ENCODE measurements at places on chromosomes 16 and 17.

DNA sequence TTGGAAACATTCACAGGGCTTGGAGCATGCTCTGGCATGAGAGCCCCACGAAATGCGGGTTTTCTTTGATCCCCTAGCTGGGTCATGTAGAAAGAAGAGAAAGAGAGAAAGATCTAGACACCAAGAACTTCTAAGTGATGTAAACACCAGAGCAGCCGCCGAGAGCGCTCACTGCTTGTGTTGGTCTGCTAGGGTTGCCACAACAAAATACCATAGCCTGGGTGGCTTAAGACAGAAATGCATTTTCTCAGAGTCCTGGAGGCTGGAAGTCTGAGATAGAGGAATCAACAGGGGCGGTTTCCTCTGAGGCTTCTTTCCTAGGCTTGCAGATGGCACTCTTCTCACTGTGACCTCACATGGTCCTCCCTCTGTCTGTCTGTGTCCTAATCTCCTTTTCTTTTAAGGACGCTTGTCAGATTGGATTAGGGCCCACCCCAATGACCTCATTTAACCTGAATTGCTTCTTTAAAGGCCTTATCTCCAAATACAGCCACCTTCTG is 139.5 kb downstream of the CYLD start:
- DNase-seq, result no peak

- no peak for DNase-seq
Measured at GRCh38 chr17:57762452-57763395, 17.6 kb upstream of the CCDC182 start.

- DNase-seq, result no peak
Measured at GRCh38 chr16:56748826-56749225, 18.9 kb downstream of the NUP93 start.

DNA sequence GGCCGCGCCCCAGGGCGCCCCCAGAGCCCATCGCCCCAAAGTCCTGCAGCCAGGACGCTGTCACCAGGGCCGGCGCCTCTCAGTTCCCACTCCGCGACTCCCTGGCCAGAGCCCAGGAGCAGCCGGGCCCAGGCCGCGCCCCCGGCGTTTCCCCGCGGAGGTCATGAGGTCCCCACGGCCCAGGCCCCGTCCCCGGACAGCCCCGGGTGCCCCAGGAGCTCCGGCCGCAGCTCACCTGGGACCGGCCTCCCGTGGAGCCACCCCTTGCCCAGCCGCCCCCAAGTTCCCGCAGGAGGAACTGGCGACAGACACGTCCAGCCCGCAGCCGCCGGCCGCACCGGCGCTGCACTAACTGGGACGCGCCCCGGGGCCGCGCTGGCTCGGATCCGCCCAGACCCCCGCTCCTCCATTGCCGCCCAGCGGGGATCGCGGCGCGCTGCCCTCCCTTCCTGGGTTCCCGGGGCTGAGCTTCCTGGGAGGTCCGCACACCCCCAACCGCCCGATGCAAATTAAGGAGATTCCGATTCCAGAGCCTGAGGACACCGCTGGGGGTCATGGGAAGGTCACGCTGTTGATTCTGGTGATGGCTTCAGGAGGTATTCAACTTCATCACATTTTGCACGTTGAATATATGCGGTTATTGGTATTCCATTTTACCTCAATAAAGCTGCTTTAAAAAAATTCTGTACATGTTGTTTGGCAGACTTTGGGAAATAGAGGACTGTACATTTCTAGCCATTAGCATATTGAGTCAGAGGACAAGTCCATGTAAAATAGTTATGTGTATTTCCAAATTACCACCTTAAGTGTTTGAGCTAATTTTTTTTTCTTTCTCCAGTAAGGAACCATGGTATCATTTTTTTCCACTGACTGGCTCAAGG is 9.9 kb downstream of the AHSP start:
- DNase-seq, result no peak

GRCh38 chr17:67675481-67675880 is 42.3 kb upstream of the NOL11 start:
- no peak for DNase-seq

DNA sequence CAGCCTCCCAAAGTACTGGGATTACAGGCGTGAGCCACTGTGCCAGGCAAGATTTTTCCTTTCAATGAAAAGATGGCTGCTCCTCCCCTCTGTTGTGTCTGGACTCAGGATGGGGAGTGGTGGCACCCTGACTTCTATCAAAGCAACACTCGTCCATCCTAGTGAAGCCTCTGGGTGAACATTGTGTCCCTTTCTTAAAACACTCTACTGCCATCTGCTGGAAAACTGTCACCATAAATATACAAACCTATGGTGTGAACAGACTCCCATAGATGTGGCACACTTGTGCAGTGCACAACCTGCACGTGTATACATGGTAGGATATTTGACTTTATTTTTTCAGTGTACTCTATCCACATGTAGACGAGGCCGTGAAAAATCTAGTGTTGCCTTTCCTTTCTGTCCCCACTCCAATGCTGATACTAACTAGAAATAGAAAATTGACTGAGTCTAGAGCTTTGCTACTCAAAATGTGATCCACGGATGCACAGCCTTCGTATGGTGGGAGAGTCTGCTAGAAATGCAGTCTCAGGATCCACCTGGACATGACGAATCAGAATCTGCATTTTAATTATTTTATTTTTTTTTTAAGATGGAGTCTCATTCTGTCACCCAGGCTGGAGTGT is 55.9 kb upstream of the PLCG2 start:
- DNase-seq, result peak; percentile 90

DNA sequence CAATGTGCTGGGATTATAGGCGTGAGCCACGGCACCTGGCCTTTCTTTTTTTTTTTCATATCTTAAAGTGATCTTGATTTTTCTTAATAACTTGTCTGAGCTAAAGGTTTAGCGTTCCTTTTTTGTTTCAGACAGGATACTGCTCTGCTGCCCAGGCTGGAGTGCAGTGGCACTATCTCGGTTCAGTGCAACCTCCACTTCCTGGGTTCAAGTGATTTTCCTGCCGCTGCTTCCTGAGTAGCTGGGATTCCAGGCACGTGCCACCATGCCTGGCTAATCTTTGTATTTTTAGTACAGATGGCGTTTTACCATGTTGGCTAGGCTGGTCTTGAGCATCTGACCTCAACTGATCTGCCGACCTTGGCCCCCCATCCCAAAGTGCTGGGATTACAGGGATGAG is 4.0 kb downstream of the RUSF1 start:
- no peak for DNase-seq

GRCh38 chr17:1588821-1589585 is 26.4 kb upstream of the PITPNA start:
- DNase-seq, result no peak

- no peak for DNase-seq
Measured at GRCh38 chr17:5846001-5846400, 224.2 kb upstream of the WSCD1 start.

GRCh38 chr16:84040823-84041820 is 1.5 kb downstream of the SLC38A8 start:
- DNase-seq, result no peak

DNA sequence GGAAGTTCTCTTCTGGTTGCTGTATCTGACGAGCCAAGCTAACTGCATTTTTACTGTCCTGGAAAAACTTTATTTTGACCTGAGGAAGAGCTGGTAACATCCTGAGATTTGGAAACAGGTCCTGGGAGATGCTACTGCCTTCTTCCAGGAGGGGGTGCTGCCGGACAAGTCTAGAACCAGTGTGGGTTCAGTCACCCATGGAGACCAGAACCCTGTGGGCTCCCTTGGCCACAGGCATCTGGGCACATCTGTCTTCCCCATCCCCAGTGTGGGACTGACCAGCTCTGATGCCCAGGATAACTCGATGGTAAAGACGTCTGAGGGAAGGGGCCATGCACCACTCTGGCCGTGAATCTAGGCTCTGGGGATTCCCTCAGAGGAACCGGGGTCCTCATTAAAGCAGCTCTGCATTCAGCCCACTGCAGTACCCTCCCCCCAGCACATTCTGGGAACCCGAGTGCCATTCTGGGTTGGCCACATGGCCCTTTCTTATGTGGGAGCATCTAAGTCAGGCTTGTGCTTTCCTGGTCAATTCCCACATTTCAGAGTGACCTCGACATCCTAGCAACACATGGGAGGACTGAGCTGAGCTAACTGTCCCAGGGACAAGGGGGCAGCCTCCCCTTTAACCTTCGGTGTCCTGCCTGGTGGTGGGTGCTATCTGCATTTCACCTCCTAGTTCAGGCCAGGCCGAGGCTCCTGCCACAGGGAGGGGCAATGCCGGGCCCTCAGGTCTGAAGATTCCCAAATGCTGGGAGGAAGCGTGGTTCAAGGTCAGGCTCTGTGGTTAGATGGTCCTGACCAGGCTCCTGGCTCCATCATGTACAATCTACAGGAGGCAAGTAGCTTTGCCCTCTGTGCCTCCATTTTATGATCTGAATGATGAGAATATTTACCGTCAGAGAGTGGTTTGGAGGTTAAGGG is 6.4 kb downstream of the C16orf86 start:
- DNase-seq, result peak; percentile 80

- no peak for DNase-seq
Measured at GRCh38 chr16:70694088-70694867, 8.4 kb upstream of the MTSS2 start.

- no peak for DNase-seq
Measured at GRCh38 chr16:85276721-85277120, 164.4 kb upstream of the CIBAR2 start.

- DNase-seq, result no peak
Measured at GRCh38 chr17:50493744-50494143, 14.5 kb upstream of the MYCBPAP start.

DNA sequence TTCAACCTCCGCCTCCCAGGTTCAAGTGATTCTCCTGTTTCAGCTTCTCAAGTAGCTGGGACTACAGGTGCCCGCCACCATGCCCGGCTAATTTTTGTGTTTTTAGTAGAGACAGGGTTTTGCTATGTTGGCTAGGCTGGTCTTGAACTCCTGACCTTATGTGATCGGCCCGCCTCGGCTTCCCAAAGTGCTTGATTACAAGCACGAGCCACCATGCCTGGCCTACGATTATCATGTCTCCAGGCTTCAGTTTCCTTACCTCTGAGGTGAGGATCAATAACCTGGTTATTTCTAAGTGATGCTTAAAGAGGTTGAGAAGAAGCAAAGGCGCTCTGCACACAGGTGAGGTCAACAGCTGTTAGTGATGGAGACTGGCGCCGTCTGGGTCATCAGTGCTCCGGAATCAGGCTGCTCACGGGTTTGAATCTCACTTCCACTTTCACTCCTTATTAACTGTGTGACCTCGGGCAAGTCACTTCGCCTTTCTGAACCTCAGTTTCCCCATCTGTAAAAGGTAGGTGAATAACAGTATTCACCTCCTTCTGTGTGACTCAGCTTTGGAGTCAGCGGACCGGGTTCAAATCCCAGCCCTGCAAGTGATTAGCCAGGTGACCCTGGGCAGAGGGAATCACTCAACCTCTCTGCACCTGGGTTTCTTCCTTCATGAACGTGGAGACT is 745 bp upstream of the ABCC1 start:
- peak; percentile 55 for DNase-seq

- DNase-seq, result no peak
Measured at GRCh38 chr16:27174798-27175197, 28.5 kb upstream of the KDM8 start.

DNA sequence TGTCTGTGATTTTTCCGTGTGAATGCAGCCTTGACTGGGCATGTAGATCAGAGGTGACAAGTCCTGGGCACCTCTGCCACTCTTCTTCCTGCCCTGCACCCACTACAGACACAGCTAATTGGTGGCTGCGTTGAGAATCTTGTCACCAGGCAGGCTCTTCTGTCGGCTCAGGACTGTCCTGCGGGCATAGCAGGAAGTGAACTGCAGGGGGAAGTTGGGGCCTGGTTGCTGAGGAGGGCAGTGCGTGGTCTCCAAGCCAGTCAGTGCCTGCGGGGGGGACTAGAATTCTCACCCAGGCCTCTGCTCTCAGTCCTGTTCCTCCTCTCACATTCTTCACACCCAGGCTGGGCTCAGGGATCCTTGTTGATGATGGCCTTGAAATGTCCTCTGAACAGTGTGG is 50.5 kb downstream of the JPH3 start:
- no peak for DNase-seq

DNA sequence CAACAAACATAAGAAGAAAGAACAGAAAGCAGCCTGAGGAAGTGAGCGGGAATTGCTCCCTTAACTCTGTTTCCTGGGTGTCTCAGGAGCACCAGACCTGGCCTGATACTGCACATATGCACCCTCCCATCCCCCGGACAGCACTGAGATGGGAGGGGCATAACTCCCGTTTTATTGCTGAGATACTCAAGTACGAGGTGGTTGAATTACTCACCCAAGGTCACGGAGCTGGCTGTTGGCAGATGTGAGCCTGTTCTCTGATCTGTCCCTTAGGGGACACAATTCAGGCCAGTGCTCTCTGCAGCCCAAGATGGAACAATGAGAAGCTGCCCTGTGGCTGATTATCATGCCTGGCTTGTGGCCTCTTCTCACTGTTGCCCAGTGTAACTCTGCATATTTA is 9.1 kb upstream of the MED9 start:
- no peak for DNase-seq

DNA sequence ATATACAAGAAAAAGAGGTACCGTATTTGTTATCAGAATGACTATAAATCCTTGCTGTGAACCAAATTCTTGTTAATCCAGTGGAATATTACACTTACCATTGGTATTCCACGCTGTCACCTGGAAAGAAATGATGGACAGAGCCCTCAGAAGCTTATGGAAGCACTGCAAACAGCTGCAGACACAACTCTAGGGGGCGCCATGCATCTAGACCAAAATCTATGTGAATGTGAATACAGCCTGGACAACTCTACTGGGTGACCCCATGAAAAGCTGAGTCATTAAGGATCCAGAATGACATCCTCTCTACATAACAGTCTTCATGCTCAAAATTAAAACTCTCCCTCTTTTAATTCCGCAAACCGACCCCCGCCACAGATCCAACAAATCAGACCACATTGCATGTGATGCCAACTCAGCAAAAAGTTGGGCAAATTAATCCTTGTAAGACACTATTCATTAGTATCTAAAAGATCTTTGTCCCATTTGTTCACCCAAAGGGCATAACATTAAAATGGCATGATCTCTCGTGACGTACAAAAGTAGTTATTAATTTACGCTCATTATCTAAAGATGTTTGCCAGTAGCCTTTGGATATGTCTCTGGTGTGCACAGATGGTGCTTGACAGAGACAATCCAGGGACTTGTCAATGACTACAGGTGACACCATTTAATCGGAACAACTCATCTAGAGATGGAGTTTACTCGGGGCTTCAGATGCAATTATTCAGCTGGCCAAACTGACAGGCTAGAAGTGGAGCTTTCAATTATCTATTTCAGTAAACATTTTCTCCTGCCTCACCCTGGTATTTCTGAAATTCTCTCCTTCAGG is 552.7 kb upstream of the PSMD7 start:
- DNase-seq, result no peak

GRCh38 chr16:17327664-17328335 is 143.0 kb downstream of the XYLT1 start:
- DNase-seq, result no peak

- no peak for DNase-seq
Measured at GRCh38 chr16:25140459-25140858, 28.9 kb downstream of the LCMT1 start.

All from OCI-LY7 (cell line).